Sigmoid colon (tissue), 7 donors: ENCODE measurements at places on chromosomes 7 and 10. TPM values are rescaled to one million over a fixed set of nuclear protein-coding genes. Genes with fewer than 3 reads are reported as not detected.

CUEDC2 gene
- total RNA-seq: 91.5 TPM

SHLD2 gene
- total RNA-seq: 19.1 TPM

DNA sequence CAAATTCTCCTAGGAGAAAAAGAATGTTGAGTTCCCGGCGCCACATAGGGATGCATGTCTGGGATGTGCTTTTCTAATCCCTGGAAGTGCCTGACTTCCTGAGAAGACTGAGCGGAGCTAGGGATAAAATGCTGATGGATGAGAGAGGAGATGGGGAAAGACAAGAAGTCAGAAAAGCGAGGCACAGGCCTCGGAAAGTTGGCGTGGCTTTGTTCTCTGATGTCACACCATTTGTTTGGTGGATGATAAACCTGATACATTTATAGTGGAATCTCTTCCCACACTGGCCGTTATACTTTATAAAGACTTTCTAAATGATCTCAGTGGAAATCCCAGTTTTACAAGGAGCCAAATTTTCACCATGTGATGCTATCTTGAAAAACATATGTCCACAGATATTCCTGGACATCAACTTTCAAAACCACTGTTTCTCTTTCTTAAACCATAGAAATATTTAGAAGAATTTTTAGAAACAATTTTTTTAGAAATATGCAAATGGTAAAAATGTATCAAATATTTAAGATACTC is 188.8 kb upstream of the SVIL start:
- no peaks in the 10 kb centered on the region for H3K36me3 ChIP-seq
- H3K4me3 ChIP-seq: no peak overlapping the region
- no peak for DNase-seq
- peaks cover 51% of the 10 kb centered on the region for H3K4me1 ChIP-seq
- H3K27me3 ChIP-seq: no peaks in the 10 kb centered on the region
- peak overlapping the region; percentile 97 for H3K27ac ChIP-seq

- no peak overlapping the region for H3K27ac ChIP-seq
- H3K4me1 ChIP-seq: no peaks in the 10 kb centered on the region
- DNase-seq: no peak
- H3K27me3 ChIP-seq: no peaks in the 10 kb centered on the region
- no peak overlapping the region for H3K4me3 ChIP-seq
Measured at GRCh38 chr10:10662716-10663408, 354.8 kb upstream of the CELF2 start.

GRCh38 chr7:40986351-40986873 is 716.5 kb downstream of the INHBA start:
- no peaks in the 10 kb centered on the region for H3K27me3 ChIP-seq
- H3K4me3 ChIP-seq: no peak overlapping the region
- no peaks in the 10 kb centered on the region for H3K36me3 ChIP-seq
- no peak for DNase-seq
- H3K27ac ChIP-seq: no peak overlapping the region

DNA sequence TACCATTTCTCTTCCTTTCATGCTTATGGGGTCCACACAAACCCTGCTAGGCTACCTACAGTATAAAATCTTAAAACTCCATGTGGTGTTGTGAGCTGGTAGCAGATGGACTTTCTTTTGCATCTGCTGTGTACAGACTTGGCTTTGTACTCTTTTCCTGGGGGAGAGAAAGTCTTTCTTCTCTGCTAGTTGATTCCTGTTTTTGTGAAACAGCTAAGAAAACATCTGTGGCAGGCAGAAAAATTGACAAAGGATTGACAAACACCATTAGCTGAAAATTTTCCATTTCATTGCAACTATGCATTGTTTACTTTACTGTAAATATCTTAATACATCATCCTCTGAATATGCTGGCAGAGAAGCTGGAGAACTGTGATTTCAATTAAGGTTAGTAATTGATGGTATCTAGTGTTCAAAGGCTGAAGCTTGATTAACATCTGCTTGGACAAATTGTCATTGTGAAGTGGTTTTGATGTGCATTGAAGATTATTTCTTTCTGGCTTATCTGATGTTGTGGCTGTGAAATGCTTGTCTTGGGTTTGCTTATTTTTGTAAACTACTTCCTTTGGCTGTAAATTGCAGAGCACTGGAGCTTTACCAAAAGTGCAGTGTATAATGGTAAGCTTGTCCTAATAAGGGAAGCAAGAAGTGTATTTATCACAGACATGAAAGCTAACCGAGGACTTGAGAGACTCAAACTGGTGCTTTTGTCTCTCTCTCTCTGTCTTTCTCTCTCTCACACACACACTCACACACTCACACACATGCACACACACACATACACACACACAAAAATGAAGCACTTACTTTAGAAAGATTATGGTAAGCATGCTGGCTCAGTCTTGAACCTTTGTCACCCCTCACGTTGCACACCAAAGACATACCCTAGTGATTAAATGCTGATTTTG is at the start of gene FOXP2:
FOXP2 (plus strand) TSS at position 660 of the 908 bp plus-strand sequence. CDS start 11,697 bp downstream, outside the sequence.
- no peaks in the 10 kb centered on the region for H3K36me3 ChIP-seq
- H3K4me3 ChIP-seq: peak within 1 kb of the TSS; percentile 31
- H3K27me3 ChIP-seq: no peaks in the 10 kb centered on the region
- DNase-seq: no peak

DNA sequence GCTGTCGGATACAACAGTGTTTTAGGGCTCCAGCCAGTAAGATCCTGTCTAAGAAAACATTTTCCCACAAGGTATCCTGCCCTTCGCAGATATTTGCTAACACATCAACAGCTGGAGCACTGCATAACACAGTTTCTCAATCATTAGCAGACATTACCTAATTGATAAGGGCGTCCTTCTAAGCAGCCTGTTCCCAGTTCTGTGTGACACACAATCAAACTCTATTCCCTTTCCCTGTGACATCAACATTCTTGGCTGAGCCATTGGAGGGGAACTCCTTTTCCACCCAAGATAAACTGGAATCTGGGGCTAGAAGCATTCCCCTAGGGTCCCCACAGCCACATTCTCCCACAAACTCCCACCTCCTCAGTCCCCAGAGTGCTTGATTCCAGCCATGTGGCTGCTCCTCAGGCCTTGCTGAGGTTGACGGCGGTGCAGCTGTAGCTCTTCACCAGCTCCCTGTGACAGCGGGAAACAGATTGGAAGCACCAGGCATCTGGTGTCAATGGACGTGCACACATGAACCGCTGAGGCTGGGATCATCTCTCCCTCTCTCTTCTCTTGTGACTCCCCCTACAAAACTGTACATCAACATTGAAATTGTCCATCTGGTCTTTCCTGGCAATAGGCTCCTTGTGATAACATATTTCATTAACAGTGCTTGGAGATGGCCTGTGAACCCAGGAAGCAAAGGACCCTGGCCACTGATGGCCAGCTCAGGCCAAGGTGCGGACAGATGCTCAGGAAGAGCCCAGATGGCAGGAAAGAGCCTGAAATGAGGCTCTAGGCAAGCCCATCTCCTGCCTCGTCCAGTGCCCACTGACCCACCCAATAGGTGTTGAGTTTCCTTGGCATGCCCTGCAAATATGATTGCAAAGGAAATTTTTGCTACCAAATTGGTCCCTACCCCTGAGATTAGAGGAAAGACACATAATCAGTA is 131.1 kb upstream of the TBX20 start:
- DNase-seq: no peak
- no peaks in the 10 kb centered on the region for H3K4me1 ChIP-seq
- H3K4me3 ChIP-seq: no peak overlapping the region
- H3K36me3 ChIP-seq: no peaks in the 10 kb centered on the region
- no peaks in the 10 kb centered on the region for H3K27me3 ChIP-seq
- no peak overlapping the region for H3K27ac ChIP-seq

DNA sequence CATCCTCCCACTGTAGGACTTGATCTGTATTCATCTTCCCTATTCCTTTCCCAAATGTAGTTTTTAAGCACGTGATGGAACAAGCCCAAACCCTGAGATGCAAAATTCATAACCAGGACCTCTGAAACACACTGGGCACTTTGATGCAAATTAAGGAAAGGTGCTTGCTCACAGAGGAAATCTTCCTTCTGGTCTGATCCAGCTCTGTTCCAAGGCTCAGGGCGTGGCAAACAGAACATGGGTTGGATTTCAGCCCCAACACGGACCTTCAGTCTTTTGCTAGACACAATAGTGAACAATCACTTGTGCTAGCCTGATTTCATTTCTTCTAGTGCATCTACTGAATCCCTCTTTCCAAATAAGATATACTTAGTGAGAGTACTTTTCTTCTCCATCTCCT is 27.9 kb downstream of the PON3 start:
- H3K27me3 ChIP-seq: no peaks in the 10 kb centered on the region
- no peak overlapping the region for H3K27ac ChIP-seq
- H3K4me3 ChIP-seq: no peak overlapping the region
- H3K36me3 ChIP-seq: no peaks in the 10 kb centered on the region
- no peaks in the 10 kb centered on the region for H3K4me1 ChIP-seq

- H3K27me3 ChIP-seq: no peaks in the 10 kb centered on the region
- H3K4me1 ChIP-seq: no peaks in the 10 kb centered on the region
- no peaks in the 10 kb centered on the region for H3K36me3 ChIP-seq
Measured at GRCh38 chr10:86402283-86402941, 35.8 kb upstream of the GRID1 start.

DNA sequence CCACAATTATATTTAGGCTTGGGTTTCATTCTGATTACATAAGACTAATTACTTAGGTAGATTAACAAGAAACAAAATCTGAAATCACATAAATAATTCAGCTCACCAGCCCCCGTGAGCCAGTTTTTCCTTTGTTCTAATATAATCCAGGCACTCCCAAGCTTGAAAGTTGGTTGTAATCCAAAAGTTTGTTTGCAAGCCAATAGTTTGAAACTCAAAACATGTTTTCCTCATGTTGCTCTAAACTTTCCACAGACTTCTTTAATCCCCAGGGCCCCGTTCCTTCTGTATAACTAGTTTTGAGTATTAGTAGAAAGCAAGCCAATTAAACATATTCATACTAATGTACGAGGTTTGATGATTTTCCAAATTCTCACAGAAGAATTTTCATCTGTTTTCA is 56.1 kb downstream of the SP8 start:
- DNase-seq: no peak
- no peak overlapping the region for H3K27ac ChIP-seq
- H3K4me3 ChIP-seq: no peak overlapping the region
- H3K27me3 ChIP-seq: no peaks in the 10 kb centered on the region
- no peaks in the 10 kb centered on the region for H3K36me3 ChIP-seq
